Activated naive CD4-positive, alpha-beta T cell (primary cell): ENCODE measurements at places on chromosomes 13 and 19.

- no peak for DNase-seq
Measured at GRCh38 chr13:37241786-37242185, 136.3 kb upstream of the CSNK1A1L start.

GRCh38 chr19:45668342-45668871, 386 bp downstream of the GIPR start:
- DNase-seq = no peak

- DNase-seq = no peak
Measured at GRCh38 chr13:41416276-41416675, 41.1 kb upstream of the RGCC start.

GRCh38 chr13:114234645-114235421, at the start of gene CDC16:
Gene CDC16 (plus strand): TSS chr13:114234897. CDS start chr13:114235085, 188 bp downstream.
- DNase-seq = peak; percentile 81

DNA sequence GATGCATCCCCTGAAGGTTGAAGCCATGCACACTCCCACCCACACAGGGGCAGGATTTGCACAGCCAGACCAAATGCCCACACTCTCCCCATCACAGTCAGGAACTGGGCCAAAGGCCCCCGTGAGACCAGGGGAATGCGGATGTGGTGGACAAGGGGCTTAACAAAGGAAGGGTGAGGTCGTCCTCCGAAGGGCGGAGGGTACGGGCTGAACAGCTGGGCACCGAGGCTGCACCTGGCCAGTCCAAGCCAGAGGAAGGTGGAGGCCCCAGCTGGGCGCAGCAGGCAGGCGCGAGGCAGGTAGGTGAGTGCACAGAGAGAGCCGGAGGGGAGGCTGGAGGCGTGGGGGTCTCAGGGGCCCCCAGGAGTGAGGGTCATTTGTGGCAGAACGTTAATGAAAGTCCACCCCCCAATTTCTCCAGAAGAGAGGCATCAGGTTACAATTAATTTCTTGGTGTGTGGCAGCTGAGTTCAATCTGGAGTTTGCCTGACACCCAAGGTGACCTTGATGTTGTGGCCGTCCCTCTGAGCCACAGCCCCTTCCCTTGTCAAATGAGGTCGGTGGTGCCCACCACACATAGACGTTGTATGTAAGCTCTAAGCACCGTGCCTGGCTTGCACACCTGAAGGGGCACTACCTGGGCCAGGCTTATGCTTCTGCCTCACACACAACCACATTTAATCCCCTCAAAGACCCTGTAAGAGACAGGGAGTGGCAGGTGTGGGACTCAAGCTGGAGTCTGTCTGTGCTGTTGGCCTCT, 2.9 kb downstream of the KLK15 start:
- DNase-seq = no peak

DNA sequence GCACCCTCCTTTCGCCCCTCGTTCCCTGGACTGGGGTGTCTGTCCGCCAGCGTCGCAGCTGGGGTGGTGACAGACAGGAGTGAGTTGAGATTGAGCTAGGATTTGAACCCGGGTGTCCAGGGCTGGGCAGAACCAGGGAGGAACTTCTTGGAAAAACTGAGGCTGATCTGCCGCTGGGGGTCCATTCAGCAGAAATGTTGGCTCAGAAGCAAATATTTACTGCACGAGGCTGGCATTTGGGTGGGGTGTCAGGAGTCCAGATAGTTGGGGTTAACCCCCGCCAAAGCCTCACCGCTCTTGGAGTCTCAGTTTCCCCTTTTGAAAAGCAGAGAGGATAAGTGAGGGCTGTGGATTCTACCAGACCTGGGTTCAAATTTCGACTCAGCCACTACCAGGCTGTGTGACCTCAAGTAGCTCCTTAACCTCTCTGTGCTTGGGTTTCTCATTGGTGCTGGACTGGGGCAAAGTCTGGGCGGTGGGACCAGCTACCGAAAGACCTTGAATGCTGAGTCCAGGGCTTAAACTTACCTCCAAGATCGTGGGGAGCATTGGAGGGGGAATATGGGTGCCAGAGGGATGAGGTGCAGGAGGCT, 20.9 kb downstream of the MAST3 start:
- no peak for DNase-seq

- DNase-seq = no peak
Measured at GRCh38 chr19:16027528-16027927, 48.8 kb upstream of the TPM4 start.

- DNase-seq = no peak
Measured at GRCh38 chr19:15126131-15126910, 19.1 kb downstream of the SYDE1 start.

- DNase-seq = no peak
Measured at GRCh38 chr19:31066385-31066784, 282.9 kb downstream of the TSHZ3 start.

DNA sequence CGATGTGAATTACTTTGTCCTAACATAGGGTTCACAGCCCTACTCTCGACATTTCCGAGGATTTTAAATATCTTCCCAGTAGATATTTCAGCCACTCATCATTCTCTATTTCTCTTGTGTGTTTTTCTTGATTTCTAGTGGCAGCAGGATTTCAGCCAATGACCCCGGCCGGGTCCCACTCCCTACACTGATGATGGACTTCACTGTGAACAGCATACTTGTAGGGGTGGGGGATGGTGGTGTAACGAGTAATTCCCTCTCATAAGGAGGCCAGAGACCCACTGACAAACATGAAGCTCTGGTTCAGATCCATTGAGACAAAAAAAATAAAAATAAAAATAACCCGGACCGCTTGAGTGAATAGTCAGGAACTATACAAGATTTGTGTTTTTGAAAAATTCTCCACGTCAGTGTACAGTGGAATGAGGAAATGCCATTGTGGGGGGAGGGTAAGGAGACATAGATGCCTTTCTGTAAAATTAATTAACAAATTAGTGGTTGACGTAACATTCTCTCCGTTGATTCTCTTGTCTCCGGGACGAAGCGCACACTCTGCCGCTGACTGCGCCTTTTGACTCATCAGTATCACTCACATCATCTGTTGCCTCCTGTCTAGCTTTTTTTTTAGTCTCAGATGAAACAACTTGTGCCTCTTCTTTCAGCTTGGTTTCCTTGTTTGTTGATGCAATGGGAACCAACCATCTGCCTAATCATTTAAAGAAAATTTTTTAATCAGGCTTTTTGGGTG, 48.8 kb upstream of the IRS2 start:
- no peak for DNase-seq

GRCh38 chr19:13727798-13728197, 36.5 kb upstream of the MRI1 start:
- no peak for DNase-seq

- no peak for DNase-seq
Measured at GRCh38 chr13:114100446-114101357, 31.7 kb downstream of the RASA3 start.

DNA sequence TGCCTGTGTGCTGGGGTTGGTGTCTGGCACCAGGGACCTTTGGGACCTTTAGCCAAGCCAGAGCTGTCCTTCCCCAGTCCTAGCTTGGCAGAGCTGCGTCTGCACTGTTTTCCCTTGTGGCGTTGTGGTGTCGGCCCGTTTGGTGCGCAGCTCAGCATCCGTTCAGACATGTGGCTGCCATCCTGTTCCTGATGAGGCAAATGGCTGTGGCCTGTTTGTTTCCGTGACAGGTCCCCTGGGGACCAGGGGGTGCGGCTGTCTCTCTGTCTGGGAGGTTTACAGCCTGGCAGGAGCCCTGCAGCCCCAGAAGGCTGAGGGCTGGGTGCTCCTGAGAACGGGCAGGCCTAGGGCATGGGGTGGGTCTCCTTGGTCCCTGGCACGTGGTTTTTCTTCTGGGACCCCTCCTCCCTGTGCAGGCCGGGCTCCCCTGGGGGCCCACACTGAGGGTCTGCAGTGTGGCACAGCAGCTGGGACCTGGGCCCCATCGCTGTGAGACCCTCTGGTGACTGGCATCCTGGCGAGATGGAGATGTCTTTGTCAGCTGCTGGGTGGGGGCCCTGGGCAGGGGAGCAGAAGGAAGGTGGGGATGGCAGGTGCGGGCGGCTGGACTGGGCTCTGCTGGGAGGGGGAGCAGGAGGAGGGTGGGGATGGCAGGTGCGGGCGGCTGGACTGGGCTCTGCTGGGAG, 4.0 kb downstream of the SPPL2B start:
- DNase-seq = no peak

GRCh38 chr19:19134687-19135158, 3.6 kb downstream of the TMEM161A start:
- no peak for DNase-seq

DNA sequence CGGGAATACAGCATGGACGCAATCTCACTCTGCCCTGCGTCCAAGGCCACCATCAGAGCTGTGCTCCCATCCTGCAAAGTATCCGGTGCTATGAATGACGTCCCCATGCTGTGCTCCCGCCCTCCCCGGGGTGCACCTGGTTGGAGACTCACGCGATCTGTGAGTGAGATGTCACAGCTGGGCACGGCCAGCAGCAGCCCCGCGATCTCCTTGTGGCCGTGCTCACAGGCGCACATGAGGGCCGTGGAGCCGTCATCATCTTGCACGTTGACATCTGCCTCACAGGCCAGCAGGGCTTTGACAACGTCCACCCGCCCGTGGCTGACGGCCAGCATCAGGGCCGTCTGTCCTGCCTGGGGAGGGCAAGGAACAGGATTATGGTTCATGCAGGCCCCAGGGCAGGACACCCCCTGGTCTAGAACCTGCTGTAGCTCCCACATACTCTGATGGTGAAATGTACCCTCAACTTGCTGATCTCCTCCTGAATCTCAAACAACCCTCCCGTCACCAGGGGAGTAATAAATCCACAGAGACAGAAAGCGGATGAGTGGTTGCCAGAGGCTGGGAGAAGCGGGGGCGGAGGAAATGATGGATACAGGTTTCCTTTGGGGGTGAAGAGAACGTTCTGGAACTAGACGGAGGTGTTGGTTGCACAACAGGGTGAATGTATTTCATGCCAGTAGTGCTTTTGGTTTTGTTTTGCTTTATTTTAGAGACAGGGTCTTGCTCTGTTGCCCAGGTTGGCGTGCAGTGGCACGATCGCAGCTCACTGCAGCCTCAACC, 14.5 kb upstream of the SPC24 start:
- no peak for DNase-seq

- no peak for DNase-seq
Measured at GRCh38 chr13:23105051-23105450, 75.7 kb upstream of the SGCG start.

DNA sequence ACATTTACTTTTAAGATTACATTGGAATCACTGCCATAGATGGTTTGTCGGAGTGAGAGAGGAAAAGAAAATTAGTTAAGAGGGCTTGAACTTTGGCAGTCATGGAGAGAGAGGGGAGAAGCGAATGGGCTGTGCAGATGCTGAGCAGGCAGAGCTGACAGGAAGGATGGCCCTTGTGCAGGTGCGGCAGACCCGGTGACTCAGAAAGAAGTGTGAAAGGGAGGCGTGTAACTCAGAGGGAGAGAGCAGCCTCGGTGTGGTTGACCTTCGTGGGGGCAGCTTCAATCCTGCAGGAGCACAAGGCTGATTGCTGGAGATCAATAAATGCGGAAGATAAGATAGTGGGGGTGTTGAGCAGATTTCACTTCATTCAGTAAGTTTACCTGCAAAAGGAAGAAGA, 76.9 kb downstream of the TNFSF13B start:
- no peak for DNase-seq

- no peak for DNase-seq
Measured at GRCh38 chr13:92649140-92649813, 577.3 kb upstream of the GPC6 start.

GRCh38 chr19:861756-862580, 2.5 kb downstream of the CFD start:
- DNase-seq = peak; percentile 27

DNA sequence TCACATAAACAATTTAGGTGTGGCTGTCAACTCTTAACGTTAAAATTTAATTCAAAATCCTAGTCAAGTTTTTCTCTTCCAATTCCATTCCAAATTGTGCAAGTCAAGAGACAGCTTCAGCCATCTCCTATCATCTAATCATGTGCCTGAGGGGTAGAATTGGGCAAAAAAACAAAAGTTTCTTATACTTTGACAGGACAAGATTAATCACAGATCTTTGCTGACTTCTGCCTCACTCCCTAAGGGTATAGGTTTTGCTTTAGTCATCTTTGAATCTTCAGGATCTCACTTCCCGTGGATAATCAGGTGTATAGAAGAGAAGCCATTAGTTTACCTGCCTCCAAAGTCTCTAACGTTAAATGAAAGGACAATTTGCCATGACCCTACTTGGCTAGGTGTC, 24.6 kb downstream of the RNF17 start:
- DNase-seq = no peak

- no peak for DNase-seq
Measured at GRCh38 chr13:76795701-76796695, 90.2 kb downstream of the KCTD12 start.

DNA sequence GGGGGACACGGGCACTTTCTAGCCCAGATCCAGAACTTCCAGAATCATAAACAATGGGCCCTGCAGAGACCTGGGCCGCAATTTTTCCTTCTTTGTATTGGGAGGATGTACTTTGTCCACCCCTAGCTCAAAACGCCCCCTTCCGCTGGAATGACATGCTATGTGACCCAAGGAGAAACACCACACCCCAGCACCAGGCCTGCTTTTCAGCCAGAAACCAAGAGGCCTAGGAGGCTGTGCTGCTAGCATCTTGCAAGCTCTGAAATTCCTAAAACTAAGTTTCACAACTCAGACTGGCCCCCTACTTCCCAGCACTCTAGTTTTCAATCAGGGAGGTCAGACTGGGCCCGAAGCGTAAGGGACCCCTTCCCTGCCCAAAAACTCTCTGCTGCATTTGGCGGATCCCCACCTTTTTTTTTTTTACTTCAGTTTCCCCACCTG, 538 bp downstream of the LSM4 start:
- no peak for DNase-seq

GRCh38 chr19:33821871-33822270, 25.2 kb downstream of the KCTD15 start:
- no peak for DNase-seq

DNA sequence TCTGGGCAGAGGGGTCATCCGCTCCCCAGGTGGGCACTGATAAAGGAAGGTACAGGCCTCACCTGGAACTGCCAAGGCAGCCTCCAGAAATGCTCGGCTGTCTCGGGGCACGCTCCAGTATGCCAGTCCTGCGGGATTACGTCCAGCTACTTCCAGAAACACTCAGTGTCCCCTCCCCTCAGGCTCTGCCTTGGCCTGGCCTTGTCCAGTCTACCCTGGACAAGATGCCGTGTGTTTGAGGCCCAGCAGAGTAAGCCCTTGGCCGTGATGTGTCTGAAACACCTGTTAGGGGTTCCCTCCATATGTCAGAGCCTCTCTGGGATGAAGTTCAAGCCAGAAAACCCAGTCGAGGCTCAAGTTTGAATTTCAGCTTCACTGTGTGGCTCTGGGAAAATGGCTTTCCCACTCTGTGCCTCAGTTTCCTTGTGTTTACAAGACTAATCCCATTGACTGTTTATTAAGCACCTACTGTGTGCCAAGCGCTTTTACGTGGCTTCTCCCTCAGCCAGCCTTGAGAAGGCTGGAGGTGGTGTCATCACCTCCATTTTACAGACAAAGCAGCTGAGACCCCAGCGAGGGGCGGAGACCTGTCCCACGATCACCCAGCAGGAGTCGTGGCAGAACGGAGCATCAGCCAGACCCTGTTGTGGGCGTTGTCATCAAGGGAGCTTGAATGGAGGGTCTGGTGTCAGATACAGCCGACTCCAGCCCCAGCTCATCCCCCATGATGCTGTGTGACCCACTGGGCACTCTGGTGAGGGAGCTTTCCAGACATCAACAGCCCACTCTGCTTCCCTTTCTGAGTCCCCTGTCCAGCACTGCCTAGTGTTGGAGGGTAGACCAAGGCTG, 2.0 kb upstream of the PIK3R2 start:
- no peak for DNase-seq
